Sciatic nerve (tissue), 2 donors: ENCODE measurements at places on chromosomes 7 and 10. TPM values are rescaled to one million over a fixed set of nuclear protein-coding genes. Genes with fewer than 3 reads are reported as not detected.

- no peak for DNase-seq
Observed at GRCh38 chr10:104835422-104835821, 194.3 kb downstream of the SORCS3 start.

GRCh38 chr7:113289140-113289740 lies 170.9 kb upstream of the SMIM30 start:
- DNase-seq, result no peak

DNA sequence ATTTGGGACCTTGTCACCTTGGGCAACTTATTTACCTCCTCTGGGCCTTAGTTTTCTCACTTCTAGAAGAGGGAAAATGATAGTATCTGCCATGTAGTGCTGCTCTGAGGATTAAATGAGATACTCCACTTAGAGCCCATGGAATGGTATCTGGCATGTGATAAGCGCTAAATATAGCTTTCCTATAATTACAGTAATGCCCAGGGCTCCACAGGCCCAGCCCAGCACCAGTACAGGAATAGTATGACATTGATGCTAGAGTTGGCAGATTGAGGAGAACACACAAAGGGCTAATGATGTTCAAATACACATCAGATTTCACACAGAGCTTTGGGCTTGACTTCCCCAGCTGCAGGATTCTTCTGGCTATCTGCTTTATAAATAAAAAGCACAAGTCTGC lies 34.9 kb downstream of the FAS start:
- no peak for DNase-seq

DNA sequence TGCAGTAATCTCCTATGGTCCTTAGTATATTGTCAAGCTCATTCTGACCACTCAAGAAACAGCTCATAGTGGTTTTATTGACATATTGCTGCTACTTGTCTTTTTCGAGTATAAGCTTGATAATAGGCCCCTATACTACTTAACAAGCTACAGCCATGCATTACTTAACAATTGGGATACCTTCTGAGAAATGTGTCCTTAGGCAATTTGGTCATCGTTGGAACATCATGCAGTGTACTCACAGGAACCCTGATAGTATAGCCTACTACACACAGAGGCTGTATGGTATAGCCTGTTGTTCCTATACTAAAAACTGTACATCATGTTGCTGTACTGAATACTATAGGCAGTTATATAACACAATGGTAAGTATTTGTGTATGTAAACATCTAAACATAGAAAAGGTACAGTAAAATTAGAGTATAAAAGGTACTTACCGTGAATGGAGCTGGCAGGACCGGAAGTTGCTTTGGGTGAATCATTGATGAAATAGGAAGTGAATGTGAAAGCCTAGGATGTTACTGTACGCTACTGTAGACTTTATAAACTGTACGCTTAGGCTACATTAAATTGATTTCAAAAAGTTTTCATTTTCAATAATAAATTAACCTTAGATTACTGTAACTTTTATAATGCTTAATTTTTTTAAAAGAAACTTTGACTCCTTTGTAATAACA lies 160.9 kb downstream of the LRRC4 start:
- DNase-seq, result no peak

DNA sequence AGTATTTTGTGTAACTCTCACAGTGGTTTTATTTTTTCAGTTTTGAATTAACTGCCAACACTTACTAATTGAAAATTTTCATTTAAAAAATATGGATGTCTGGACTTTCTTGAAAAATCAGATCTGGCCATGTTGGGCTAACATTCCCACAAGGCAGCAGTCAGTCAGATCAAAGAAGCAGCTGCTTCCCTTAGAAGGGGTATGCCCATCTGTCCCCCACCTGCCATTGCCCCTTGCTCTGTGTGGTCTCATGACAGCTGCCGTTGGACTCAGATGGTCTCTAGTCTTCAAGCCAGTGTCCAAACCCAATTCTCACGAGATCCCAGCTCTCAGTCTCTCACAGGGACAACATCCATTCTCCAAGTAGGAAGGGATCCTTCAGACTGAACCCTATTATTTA lies 212.1 kb upstream of the GHITM start:
- no peak for DNase-seq

DNA sequence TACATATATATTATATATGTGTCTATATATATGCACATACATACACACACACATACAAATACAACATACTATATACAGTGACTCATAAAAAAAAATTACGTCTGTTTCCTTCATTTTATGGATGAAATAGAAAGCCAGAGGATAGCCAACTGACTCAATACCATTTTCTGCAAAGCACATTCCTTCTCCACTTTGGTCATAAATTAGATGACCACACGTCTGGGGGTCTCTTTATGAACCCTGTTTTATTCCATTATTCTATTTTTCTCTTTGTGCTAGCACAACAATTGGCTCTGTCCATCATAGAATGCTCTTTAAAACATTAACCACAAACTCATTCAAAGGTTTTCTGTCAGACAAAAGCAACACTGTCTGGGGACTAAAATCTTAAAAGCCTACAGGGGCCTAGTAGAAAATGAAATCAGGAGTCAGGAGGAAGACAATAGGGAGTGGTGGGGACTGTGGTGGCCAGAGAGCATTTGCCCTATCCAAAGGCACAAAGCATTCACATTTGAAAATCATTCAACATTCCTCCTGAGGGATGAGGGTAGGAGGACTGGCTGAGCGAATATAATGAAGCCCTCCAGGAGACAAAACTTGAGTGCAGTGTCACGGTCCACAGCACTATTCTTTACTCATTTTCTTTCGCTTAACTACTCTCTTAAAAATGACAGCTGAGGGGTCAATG lies 4.3 kb downstream of the CUBN start:
- no peak for DNase-seq

DNA sequence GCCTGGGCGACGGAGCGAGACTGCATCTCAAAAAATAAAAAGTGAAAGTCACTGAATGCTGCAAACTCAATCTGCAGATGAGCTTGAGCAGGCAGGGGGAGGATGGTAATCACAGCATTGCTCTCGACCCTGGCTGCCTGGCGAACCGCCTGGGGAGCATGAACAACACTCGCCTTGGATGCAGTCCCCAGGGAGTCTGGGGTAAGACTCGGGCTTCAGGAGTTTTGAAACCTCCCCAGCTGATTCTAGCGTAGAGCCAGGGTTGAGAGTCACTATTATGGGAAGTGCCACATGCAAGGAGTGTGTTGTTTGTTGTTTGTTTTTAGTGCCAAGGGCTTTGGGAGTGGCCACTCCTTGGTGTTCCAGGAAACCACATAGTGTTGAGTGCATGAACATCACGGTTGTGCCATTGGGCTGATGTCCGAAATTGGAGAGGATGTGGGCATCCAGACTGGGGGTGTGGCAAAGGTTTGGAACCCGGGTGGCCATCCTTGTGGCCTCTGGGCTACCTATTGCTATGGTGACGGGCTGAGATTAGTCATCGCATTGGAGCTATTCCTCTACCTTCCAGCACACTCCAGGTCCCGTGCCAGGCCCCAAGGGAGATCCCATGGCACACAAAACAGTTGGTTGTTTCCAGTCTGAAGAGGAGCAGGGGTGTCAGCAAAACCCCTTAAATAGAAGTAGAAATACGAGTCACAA lies 92.6 kb downstream of the RGS10 start:
- no peak for DNase-seq

- no peak for DNase-seq
Observed at GRCh38 chr7:29095631-29096445, 50.5 kb downstream of the CPVL start.

GRCh38 chr7:23266918-23267317 lies 20.3 kb downstream of the GPNMB start:
- DNase-seq, result no peak

HOXA6 gene
- 15.8 TPM for total RNA-seq

GRID1 gene
- total RNA-seq, result 15.4 TPM

DCLRE1A gene
- total RNA-seq, result 4.1 TPM

RGS10 gene
- total RNA-seq, result 30.0 TPM

AKR1C8 gene
- total RNA-seq, result 0.94 TPM
